ENCODE measurements at places on chromosomes 5 and 9.

DNA sequence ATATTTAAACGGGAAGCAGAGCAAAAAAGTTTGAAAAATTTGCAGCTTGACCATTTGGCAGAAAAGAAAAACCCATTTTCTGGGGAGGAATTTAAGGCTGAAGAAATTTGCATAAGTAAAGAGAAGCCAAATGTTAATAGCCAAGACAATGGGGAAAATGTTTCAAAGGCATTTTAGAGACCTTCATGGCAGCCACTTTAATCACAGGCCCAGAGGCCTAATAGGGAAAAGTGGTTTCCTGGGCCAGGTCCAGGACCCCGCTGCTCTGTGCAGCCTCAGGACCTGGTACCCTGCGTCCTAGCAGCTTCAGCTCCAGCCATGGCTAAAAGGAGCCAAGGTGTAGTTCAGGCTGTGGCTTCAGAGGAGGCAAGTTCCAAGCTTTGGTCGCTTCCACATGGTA lies 507.3 kb downstream of the SLCO4C1 start:
- no peak for DNase-seq

- no peak for DNase-seq
These were observed 56.8 kb upstream of the CPEB4 start for GRCh38 chr5:173831196-173831914.

GRCh38 chr5:128673411-128673957 lies 135.4 kb upstream of the FBN2 start:
- no peak for DNase-seq

DNA sequence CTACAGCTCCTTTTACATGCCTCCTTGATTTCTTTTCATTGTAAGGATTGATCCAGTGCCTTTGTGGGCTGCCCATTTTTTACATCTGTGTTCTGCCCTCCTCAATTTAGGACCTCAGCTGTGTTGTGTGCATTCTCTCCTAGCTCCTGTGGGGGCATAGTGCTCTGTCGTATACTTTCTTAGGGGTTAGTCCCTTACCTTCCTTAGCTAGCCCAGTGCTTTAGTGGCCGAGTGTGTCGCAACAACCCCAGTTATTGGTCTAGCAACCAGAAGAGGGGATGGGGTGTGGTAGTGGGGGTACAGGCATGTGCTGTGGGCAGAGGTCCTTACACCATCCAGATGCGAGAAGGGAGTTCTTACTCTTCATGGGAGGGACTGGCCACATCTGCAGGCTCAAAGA lies 12.1 kb downstream of the MTRR start:
- DNase-seq = no peak

DNA sequence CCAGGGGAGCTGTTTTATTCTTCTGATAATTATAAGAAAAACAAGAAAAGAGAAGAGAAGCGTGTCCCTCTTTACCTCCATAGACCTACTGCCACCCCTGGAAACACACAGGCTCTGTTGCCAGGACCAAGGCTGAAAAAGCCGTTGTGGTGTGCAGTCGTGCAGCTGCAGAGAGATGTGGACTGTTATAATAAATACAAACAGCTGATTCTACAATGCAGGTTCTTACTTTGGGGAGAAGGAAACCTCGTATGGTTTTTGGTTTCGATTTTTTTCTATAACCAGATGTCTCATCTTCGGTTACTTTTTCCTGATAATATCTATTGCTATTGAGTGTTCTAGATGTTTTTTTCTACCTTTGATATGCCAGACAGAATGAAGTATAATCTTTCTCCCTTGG lies 28.1 kb downstream of the FYB1 start:
- DNase-seq = no peak
